ENCODE measurements at places on chromosomes 16 and 17.
A peak's percentile ranks its signal among the peaks of the same experiment; 100 is the strongest.

GRCh38 chr17:17712268-17712924, 31.1 kb downstream of the RAI1 start:
- no peak for DNase-seq

DNA sequence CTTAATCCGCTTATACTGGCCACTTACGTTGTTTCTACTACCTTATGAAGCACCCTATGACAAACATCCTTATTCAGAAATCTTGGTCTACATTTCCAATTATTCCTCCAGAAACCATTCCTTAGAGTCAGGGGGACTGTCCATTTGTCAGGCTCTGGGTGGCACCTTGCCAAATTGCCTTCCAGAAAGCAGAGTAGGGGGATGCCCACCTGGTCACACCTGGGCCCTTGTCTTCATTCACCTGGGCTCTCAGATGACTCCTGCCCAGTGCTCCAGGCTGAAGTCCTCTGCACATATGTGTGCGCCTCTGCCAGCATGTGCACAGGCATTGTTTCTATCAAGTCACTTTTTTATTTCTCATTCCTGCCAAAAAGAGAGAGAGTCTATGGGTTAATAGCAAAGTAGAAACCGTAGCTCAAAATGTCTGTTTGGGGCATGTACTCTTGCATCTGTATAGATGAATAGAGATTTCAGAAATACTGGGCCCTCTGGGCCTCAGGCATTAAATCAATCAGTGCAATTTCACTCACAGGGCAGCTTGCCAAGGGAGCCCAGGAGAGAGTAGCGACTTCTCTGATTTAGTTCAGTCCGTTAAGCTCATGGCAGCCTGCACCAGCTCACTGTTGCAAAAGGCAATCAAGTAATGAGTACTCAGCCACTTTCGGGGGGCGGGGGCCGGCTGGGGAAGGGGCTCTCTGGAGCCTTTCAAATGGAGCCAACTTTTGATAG, 104.7 kb downstream of the SOCS1 start:
- no peak for DNase-seq

DNA sequence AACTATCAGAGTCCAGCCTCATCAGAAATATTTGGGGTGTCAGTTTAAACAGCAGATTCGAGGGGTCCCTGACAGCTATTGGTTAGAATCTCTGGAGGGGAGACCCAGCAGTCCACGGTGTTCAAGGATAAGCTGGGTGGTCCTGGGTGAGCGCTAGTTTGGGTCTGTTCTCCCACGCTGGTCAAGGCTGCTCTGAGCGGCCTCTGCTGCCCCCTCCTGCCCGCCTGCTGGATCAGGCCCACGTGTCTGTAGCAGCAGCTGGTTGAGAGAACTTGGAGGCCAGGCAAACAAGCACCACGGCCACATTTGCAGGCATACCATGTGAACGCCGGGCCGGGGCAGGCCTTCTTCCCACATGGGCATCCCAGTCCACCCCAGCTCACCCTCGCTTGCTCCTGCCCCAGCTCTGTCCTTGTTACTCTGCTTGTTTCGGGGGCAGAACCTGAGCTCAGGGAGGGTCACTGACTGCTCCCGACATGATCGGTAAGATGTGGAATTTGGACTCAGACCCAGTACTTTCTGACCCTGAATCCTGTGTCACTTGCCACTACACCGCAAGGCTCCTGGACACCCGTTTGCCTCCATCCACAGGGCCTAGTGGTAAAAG, 7.4 kb downstream of the FOXF1 start:
- DNase-seq, result peak; percentile 7

GRCh38 chr17:78865682-78866390, 25.2 kb upstream of the USP36 start:
- peak; percentile 68 for DNase-seq

- no peak for DNase-seq
Measured at GRCh38 chr17:80940171-80941123, 51.2 kb upstream of the CHMP6 start.

DNA sequence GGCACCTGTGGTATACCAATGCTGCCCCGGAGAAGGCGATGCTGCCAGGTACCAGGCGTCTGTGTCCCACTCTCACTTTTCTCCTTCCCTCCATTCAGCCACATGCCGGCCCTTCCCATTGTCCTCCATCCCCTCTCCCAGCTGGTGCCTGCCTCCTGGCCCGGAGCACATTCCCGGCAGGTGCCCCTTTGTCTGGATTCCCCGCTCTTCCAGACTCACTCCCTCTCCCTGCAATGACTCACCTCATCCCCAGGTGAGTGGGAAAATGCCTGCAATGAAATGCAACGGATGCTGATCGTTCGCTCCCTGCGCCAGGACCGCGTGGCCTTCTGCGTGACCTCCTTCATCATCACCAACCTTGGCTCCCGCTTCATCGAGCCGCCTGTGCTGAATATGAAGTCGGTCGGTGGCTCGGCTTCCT, 10.4 kb upstream of the KDM6B start:
- no peak for DNase-seq

GRCh38 chr17:74704544-74704943, 8.2 kb downstream of the CD300LF start:
- no peak for DNase-seq

Data from SHP77 treated with DMSO at 0.1 percent for 48 hours (cell line).